NCI-H1105 (cell line): ENCODE measurements at places on chromosomes 6 and 20.
A peak's percentile ranks its signal among the peaks of the same experiment; 100 is the strongest.

DNA sequence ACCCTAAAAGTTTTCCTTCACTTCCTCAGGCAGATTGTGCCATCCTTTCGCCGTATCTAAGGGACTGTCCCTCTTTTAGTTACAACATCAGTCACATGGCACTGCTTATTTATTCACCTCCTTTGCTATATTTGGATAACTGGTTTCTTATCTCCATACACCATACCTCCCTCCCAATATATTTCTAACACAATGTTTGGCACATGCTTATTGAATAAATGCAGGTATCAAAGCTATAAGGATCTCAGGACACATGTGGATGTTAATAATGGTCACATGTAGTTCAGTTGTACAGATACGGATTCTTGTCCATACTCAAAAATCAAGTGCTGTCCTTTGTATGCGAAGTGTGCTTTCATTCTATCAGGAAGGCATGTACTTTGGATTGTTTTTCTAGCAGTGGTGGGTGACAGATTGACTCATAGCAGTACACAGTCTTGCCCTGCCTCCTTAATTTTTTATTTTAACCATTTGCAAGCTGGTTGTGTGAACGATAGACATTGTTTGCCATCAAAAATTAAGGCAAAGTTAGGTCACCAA lies 407.1 kb upstream of the RUNX2 start:
- no peak for DNase-seq

DNA sequence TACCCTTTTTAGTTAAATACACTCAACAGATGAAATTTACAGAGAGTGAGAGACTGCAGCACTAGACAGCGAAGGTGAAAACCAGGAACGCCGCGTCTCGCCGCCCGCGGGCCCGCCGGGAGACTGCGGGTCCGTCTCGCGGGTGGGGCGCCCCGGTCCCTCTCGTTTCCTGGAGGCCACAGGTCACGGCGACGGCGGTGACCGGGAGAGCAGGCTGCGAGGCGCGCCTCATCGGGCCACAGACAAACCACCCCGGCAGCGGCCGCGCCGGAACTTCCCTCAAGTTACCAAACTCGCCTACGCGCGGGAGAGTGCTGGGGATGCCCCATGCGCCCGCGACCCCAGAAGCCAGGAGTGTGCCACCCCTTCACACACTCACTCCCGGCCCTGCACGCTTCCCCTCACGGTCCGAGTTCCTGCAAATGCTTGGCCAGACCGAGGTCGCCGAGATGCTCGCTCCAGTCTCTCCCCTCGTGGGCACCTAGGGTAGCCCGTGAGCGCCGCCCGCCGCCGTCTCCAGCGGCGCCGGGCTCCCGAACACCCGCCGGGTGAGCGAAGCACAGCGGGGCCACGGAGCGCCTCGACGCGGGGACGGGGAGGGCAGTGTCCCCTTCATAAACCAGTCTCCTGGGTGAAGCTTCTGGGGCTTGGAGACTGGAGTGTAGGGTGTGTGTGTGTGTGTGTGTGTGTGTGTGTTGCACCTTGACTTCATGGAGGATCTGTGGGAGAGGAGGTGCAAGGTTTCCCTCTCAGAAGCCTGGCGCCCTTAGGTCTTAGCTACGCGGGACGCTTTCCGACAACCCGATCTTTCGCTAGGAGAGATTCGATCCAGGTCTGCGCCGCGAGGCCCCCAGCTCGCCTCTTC lies 1.4 kb downstream of the BACH2 start:
- peak; percentile 21 for DNase-seq

DNA sequence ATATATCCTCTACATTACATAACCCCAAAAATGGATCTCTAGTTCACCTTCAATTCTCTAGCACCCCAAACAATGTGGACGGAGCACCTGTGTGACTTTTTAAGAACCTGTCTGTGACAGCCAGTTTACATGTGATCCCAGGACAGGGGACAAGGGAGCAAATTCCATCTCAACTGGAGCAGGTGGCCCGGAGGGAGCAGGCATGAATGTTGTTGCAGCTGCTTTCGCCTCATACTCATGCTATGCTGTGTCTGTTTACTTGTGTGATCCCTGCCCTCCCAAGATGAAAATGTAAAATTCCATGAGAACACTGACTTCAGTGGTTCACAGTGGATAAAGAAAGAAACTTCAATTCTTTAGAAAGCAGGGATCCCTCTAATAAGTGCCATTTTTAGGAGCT lies 600.3 kb downstream of the CDH26 start:
- no peak for DNase-seq

- no peak for DNase-seq
Observed at GRCh38 chr6:167894965-167895364, 68.3 kb downstream of the AFDN start.

GRCh38 chr6:52843605-52844004 lies 3.0 kb upstream of the GSTA5 start:
- no peak for DNase-seq

DNA sequence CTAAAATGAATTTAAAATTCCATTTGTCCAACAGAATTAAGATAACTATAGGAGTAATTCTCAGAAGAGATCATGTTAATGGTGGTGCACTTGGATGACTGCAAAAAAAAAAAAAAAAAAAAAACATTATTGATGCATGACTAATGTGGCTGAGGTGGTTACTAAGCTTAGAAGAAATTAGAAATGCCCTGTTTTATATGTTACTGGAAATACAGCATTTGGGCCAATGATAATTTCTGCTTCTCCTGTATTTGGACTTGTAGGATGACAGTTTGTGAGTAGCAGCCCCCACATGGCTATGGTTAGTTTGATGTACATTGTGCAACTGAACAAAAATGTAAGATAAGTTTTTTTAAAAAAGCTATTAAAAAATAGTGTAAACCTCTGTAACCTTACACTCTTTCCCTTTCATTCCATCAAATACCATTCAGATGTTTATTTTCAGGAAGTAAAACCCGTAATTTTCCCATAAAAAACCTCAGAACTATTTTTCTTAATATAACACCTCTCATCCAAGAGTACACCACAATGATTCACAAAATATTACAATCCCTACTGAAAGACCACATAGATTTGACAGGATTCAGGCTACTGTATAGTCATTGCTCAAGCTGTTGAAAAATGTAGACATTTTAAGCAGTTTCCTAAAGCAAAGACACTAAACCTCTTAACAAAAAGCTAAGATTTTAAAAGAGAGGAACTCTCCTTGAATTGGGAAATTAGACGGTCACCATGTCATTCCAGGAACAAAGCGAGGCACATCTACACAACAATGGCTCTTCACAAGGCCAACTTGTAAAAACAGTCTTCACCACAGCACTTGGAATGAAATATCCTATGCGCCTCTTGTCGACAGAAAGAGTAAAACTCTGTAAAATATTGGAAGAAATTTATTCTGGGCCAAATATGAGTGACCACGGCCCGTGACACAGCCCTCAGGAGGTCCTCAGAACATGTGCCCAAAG lies 83.0 kb downstream of the WDR27 start:
- DNase-seq = no peak

DNA sequence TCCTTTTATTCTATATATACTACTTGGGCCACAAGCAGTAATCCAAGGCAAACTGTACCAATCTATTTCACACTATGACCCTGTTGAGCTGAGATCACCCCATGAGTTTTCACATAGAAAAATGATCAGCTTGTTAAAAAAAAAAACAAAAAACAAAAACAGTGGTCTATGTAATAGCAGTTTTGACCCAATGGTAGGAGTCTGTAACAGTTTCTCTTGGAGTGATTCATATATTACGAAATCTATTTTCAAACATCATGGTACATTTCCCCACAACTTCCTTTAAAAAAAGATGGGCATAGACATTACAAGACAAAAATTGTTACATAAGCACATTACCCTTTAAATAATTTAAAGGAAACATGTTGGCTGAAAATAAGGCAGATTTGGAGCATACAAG lies 78.1 kb downstream of the PRSS35 start:
- DNase-seq = no peak

GRCh38 chr6:143595251-143596036 lies 82.3 kb upstream of the PHACTR2 start:
- DNase-seq = no peak

- DNase-seq = no peak
Observed at GRCh38 chr6:69285054-69285453, 511.8 kb downstream of the LMBRD1 start.

- no peak for DNase-seq
Observed at GRCh38 chr20:43936805-43937204, 22.2 kb downstream of the TOX2 start.

DNA sequence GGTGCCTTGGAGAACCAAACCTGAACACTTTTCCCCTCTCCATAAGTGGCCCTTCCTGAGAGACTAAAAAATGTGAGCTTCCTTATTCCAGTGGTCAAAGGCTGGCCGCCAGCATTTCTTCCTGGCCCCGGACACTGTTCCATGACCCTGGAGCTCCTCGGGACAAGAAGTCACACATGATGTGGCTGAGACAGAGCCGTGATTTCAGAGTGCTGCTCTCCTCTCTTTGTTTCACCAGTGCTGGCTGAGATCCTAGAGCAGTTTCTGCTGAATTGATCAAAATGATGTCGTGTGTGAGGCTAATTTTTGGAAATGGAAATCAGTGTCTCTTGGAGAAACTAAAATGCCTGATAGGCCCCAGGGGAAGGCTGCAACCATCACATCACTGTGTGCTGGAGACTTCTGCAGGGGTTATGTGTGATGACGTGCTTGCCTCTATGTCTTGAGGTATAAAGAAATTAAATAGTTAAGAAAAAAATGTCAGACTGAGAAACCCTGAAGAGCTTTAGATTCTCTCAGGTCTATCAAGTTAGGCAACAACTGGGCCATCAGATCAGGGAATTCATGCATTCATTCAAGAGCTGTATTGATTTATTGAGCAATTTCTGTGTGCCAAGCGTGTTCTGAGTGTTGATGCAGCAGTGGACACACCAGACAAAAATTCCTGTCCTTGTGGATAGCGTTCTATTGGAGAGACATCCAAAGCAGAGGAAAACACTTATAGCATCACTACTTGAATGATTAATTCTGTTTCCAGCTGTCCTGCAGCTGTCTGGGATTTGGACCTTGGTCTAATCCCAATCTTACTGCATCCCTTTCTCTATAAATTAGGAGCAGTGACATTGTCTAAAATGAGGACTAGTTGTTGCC lies 72.7 kb upstream of the CCN6 start:
- no peak for DNase-seq

DNA sequence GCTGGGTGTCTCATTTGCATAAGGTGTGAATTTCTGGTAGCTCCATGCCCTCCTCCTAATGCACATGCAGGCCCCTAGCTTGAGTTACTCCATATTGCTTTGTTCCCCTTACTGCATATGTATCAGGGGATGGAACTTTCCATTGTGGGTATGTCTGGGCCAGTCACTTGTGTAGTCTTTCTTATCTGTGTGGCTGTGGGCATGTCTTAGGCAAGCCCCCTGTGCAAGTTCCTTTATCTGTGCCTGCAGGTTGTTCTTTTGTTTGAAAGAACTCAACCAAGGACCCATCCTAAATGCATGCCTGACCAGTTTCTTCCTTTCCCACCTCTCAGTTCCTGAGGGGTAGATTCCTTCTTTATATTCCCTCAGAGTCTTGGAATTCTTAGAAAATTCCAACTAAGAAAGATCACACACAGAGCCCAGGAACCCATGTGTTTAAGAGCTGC lies 23.6 kb downstream of the MBOAT1 start:
- DNase-seq = no peak

- DNase-seq = no peak
Observed at GRCh38 chr6:42766163-42766670, 15.6 kb upstream of the BICRAL start.
